Right ventricle myocardium inferior (tissue), 1 donor: ENCODE measurements at places on chromosomes 11 and 22.

DNA sequence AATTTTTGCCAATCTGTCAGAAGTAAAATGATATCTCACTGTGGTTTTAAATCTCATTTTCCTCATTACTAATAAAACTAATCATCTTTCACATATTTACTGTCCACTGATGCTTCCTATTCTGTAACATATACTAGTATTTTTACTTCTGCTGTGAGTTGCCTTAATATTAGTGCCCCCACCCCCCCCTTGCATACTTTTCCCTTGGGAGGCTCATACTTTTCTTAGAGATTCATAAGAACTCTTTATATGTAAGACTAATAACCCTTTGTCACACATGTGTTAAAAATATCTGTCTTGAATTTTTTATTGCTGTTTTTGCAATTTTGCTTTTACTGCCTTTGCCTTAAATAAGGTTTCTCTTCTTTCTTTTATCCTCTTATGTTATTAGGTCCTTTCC lies 87.2 kb downstream of the PHF21A start:
- no peak for DNase-seq

GRCh38 chr11:130261571-130261970 lies 53.1 kb downstream of the ZBTB44 start:
- DNase-seq, result no peak

DNA sequence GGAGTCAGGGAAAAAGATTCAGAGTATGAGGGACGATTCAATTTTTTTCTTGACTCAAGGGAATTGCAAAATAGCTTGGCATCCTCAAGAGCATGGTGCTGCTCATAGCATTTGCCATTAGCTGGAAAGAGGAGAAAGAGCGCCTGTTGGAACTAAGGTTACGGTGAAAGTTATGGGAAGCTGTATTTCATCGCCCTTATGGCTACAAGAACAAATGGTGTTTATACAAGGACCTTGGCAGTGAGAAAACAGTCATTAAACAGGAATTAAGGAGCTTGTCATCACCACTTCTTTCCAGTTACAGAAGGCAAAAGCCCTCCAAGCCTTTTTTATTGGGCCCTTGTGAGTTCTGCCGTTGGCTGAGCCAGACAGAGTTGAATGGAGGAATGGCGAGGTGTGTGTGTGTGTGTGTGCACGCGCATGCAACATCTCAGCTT lies 74.2 kb downstream of the ALX4 start:
- DNase-seq, result no peak

GRCh38 chr11:31825838-31826484 lies 14.8 kb upstream of the PAX6 start:
- no peak for DNase-seq

- no peak for DNase-seq
Observed at GRCh38 chr11:59174664-59175033, 2.7 kb downstream of the DTX4 start.
